NCI-H1417 treated with DMSO at 0.1 percent for 48 hours (cell line): ENCODE measurements at places on chromosomes 5 and 9.

DNA sequence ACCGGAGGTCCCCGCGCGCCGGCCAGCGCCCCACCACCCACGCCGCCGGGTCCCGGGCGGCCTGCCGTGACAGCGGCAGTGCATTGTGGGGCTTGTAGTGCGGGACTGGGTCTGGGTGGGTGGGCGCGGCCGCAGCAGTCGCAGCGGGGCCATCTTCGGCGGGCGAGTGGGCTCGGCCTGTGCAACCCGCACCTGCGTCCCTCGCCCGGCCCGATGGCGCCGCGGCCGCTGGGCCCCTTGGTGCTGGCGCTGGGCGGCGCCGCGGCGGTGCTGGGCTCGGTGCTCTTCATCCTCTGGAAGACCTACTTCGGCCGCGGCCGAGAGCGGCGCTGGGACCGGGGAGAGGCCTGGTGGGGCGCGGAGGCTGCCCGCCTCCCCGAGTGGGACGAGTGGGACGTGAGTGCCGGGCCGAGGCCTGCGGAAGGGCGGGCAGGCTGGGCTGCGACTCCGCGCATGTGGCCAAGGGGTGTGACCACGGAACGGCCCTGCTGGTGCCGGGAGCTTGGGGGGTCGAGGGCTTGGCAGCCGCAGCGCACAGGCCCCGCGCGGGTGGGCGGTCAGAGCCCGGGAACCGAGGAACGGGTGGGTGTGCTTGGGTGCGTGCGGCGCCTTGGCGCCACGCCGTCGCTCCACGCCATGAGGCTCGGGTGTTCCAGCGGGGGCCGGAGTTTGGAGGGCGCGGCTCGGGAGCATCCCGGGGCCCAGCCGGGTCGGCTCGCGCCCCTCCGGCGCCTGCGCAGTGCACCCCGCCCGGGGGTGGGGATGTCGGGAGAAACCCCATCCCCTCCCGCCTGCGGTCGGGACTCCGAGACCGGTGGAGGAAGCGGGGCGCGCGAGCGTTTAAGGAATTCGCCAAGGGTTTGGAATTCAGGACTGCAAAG, at the start of gene ARL10:
Gene ARL10 (plus strand): TSS at position 137 of the 881 bp plus-strand sequence. CDS start 77 bp downstream, at position 214.
- no peak for DNase-seq

DNA sequence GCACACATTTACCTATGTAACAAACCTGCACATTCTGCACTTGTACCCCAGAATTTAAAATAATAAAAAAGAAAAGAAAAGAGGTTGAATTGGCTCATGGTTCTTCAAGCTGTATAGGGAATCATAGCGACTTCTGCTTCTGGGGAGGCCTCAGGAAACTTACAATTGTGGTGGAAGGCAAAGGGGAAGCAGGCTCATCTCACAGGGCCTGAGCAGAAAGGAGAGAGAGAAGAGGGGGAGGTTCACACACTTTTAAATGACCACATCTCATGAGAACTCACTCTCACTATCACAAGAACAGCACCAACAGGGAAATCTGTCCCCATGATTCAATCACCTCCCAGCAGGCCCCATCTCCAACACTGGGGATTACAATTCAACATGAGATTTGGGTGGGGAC, 214.6 kb downstream of the CDK5RAP2 start:
- no peak for DNase-seq

DNA sequence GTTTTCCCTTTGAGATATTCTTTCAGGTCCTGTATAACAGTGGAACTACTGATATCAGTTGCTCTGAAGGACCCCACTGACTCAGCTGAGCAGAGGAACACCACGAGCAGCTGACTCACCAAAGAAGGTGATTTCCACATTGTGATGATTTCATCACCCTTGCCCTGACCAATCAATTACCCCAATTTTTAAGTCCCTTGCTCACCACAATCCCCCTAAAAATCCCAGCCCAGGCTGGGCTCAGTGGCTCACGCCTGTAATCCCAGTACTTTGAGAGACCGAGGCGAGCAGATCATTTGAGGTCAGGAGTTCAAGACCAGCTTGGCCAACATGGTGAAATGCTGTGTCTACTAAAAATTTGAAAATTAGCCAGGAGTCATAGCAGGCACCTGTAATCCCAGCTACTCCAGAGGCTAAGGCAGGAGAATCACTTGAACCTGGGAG, 125.3 kb upstream of the ABCA1 start:
- DNase-seq: no peak

GRCh38 chr5:107817951-107818350, 147.2 kb upstream of the EFNA5 start:
- no peak for DNase-seq

GRCh38 chr5:139670369-139671095, 22.4 kb downstream of the CXXC5 start:
- no peak for DNase-seq

DNA sequence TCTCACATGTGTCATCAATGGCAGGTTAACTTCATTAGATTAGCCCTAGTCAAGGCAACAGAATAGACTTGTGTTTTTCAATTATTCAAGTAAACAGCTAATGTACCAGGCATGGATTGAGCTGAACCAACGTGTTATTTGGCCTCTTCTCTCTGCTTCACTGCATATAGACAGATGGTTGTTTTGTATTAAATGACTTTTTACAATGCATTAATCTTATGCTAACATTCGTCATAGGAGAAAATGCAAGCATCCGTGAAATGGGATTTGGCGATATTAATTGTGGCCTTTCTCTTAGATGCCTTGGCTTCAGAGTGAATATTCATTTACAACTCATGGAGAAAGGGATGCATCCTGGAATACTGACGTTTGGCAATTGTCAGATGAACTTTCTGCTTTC, 208.0 kb downstream of the KCTD16 start:
- no peak for DNase-seq

- DNase-seq: no peak
Observed at GRCh38 chr5:160904591-160904990, 52.6 kb upstream of the ATP10B start.

DNA sequence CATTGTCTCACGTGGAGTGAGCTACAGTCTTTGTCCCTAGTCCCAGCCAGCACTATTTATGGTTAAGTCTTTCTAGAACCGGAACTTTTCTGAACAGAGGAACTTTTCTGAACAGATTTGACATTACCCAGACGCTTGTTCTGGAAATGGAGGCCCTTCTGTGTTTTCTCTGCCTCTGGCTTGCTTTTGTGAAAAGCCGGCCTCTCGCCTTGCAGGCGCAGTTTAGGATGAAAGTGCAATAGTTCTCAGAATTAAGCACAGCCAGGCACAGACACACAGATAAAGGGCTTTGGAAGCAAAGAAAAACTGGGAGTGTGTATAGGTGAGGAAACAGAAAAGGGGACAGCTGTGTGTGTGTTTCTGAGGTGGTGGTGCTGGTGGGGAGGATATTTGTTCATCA, 5.9 kb downstream of the GDNF start:
- no peak for DNase-seq

- DNase-seq: no peak
Observed at GRCh38 chr5:90654215-90654614, 95.6 kb downstream of the ADGRV1 start.

DNA sequence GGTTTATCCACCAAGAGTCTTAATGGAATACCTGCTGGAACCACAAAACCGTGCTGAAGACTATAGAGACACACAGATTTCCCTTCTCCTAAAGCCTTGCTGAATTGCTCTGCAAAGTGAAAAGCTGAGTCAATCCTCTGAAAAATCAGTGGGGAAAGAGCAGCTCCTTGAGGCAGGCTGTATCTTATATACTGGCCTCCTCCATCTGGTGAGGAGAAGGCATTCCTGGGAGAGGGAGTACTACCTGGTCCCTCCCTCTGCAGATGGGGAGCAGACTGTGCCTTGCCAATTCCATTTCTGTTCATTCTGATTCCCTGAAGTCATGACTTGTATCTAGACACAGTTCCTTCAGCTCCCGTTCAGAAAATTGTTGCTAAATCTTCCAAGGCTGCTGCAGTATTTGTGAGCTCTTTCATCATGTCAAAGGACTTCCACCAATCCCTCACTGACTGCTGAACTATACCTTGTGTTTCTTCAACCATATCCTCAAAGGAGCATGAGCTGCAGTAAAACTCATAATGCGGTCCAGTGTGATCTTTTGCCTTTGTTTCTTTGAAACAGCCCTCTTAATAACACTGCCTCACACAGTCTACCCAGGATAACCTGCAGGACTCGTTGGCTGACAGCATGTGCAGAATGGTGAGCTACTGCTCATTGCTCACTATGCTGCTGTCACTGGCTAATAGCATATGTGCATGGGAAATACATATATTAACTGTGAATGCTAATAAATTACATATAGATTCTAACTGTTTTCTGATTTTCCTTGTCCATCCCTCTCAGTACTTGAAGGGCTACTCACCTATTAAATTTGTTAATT, 84.5 kb downstream of the FOXD1 start:
- no peak for DNase-seq

- DNase-seq: no peak
Observed at GRCh38 chr5:81829242-81829641, 78.3 kb upstream of the SSBP2 start.

DNA sequence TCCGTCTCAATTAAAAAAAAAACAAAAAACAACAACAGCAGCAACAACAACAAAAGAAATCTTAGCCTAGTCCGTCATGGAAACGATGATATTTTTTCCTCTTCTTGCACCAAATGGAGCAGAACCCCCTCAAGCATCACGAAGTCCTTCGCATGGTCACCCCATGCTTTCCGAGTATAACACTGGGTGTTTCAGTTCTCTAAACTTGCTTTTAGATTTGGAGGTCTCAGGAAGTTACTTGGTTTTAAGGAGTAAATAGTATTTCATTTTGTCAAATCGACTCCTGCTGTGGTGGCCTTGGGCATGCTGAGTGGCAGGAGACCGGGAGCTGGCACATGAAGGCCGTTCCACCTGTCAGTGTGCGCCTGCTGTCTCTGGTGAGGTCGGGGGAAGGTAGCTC, 118.5 kb upstream of the CACNA1B start:
- no peak for DNase-seq
